ENCODE measurements at places on chromosomes 2 and 18. TPM values are rescaled to one million over a fixed set of nuclear protein-coding genes. Genes with fewer than 3 reads are reported as not detected.
A peak's percentile ranks its signal among the peaks of the same experiment; 100 is the strongest.

ASIC4 gene
- polyA plus RNA-seq, result 3.3 TPM

GGCX gene
- polyA plus RNA-seq, result 32.0 TPM

TEKT4 gene
- polyA plus RNA-seq, result not detected

LOXHD1 gene
- not detected for polyA plus RNA-seq

CCDC68 gene
- polyA plus RNA-seq, result 0.04 TPM

PARD3B gene
- 4.3 TPM for polyA plus RNA-seq

DNAJC5G gene
- polyA plus RNA-seq, result 7.5 TPM

FIGN gene
- 12.6 TPM for polyA plus RNA-seq

GRCh38 chr18:77911971-77912605 is 662.4 kb downstream of the GALR1 start:
- H3K36me3 ChIP-seq, result no peaks in the 10 kb centered on the region
- no peaks in the 10 kb centered on the region for H3K27me3 ChIP-seq
- DNase-seq, result no peak
- no peak overlapping the region for H3K27ac ChIP-seq

GRCh38 chr2:127636248-127637235 is 9.4 kb upstream of the GPR17 start:
- no peaks in the 10 kb centered on the region for H3K4me1 ChIP-seq
- H3K36me3 ChIP-seq, result no peaks in the 10 kb centered on the region
- H3K27ac ChIP-seq, result no peak overlapping the region
- no peaks in the 10 kb centered on the region for H3K27me3 ChIP-seq
- no peak overlapping the region for H3K4me3 ChIP-seq

- no peak overlapping the region for H3K4me3 ChIP-seq
- no peaks in the 10 kb centered on the region for H3K4me1 ChIP-seq
- DNase-seq, result peak; percentile 13
- no peaks in the 10 kb centered on the region for H3K27me3 ChIP-seq
- H3K27ac ChIP-seq, result no peak overlapping the region
These were observed 19.9 kb downstream of the CHMP3 start for GRCh38 chr2:86543335-86543734.

DNA sequence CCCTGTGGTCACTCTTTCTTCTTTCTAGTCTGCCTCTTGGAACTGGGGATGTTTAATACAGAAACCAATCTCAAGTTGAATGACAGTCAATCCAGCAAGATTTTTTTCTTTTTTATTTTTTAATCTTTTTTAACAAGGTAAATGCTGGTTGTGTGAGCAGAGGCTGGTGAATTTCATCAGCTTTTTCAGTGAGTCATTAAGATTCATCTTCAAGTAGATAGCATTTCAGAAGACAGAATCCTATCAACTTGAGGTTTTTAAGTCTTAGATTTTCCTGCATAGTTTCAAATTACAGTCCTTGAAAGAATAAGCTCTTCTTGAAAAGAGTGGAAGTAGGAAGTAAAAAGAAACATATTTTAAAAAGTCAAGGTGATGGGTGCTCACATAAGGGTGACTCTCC is 12.4 kb downstream of the SLC8A1 start:
- peaks cover 40% of the 10 kb centered on the region for H3K4me1 ChIP-seq
- H3K27ac ChIP-seq, result no peak overlapping the region
- no peak overlapping the region for H3K4me3 ChIP-seq
- no peak for DNase-seq
- H3K27me3 ChIP-seq, result no peaks in the 10 kb centered on the region
- H3K36me3 ChIP-seq, result no peaks in the 10 kb centered on the region

GRCh38 chr18:363301-364085 is 95.6 kb upstream of the THOC1 start:
- H3K4me1 ChIP-seq, result peaks cover 49% of the 10 kb centered on the region
- no peaks in the 10 kb centered on the region for H3K27me3 ChIP-seq
- no peaks in the 10 kb centered on the region for H3K36me3 ChIP-seq
- no peak overlapping the region for H3K4me3 ChIP-seq

- no peak overlapping the region for H3K27ac ChIP-seq
- H3K36me3 ChIP-seq, result no peaks in the 10 kb centered on the region
- peaks cover 7% of the 10 kb centered on the region for H3K4me1 ChIP-seq
- no peak overlapping the region for H3K4me3 ChIP-seq
These were observed 19.8 kb downstream of the DTNA start for GRCh38 chr18:34729740-34730355.

GRCh38 chr2:69162057-69162456 is 149.1 kb downstream of the ANTXR1 start:
- no peaks in the 10 kb centered on the region for H3K27me3 ChIP-seq
- peaks cover 37% of the 10 kb centered on the region for H3K4me1 ChIP-seq
- no peak overlapping the region for H3K4me3 ChIP-seq
- no peaks in the 10 kb centered on the region for H3K36me3 ChIP-seq

DNA sequence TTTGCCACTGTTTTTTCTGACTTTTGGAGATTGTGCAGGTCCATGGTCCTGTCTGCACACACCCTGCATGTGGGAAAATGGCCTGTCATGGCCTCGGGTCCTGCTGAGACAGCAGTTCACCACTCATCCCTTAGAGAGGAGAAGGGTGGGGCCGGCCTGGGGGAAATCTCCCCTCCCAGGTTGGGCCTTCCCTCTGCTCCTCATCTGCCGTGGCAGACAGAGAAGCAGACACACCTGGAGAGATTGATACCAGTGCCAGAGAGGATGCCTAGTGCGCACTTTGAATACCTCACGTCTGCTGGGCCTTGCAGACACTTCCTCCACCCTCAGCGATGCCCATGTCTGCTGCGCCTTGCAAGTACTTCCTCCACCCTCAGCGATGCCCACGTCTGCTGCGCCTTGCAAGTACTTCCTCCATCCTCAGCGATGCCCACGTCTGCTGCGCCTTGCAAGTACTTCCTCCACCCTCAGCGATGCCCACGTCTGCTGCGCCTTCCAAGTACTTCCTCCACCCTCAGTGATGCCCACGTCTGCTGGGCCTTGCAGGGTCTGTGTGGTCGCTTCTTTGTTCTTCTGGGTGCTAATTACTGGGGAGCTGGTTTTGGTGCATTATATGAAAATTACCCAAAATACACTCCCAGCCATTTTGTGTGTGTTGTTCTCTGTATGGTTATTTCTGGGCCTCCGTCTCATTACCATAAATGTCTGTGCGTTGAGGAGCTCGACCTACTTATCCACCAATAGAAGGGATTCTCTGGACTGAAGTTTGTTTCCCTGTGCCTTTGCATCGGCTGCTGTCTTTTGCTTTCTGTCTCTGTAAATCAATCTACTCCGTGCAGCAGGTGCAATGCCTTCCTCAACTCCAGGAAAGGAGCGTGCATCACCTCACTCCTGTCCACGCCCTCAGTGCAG is 186.9 kb upstream of the PXDN start:
- no peaks in the 10 kb centered on the region for H3K36me3 ChIP-seq
- no peaks in the 10 kb centered on the region for H3K27me3 ChIP-seq
- no peak overlapping the region for H3K27ac ChIP-seq

GRCh38 chr18:48997681-48997984 is 46.9 kb upstream of the SMAD7 start:
- peak; percentile 96 for DNase-seq
- H3K4me1 ChIP-seq, result peaks cover 36% of the 10 kb centered on the region
- no peaks in the 10 kb centered on the region for H3K36me3 ChIP-seq

DNA sequence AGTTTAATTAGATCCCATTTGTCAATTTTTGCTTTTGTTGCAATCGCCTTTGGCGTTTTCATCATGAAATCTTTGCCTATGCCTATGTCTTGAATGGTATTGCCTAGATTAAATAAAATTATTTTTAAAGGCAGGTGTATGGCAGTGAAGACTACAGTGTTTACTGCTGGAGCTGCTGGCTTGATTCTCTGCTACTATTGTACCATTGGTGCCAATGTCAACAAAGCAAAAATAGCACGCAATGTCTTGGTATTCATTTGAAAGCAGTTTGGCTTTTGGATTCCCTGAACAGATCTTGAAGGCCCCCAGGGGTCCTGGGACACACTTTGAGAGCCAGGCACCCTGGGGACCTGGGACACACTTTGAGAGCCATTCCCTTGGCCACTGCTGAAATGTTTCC is 125.4 kb upstream of the ACKR3 start:
- no peak overlapping the region for H3K4me3 ChIP-seq
- no peak overlapping the region for H3K27ac ChIP-seq
- no peaks in the 10 kb centered on the region for H3K36me3 ChIP-seq
- no peak for DNase-seq
- no peaks in the 10 kb centered on the region for H3K4me1 ChIP-seq

DNA sequence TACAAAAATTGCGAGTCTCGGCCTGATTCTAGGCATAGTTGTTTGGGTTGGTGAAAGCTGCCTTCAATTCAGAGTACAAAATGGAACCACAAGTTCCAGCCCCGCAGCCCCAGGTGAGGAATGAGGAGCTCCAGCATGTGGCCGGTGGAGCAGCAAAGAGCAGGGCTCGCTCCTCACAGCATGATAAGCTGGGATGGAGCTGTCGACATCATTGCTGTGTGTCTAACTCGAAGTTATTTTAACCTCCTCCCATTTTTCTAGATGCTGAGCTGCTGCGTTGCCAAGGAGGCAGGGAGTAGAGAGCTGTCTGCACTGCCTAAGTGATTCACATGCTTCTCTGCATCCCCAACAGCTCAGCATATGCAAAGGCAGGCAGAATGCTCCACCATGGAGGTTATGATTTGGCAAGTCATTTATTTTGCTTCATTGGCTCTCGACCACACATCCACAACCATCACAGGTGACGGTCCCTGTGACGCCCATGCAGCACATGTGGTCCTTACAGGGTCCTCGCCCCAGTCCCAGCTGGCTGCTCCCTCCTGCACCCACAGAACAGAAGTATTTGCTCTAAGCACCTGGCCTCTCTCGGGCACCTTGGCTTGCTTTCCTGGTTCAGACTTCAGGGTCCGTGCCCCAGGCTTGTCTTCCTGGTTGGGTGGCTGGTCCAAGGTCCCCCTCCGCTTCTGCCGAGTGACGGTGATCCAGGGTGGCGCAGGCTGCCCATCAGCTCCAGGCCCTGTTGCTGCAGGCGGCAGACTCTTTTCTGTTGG is 66.0 kb upstream of the MGAT4A start:
- peaks cover 3% of the 10 kb centered on the region for H3K27me3 ChIP-seq
- H3K36me3 ChIP-seq, result no peaks in the 10 kb centered on the region
- H3K27ac ChIP-seq, result no peak overlapping the region
- DNase-seq, result peak; percentile 30
- H3K4me3 ChIP-seq, result no peak overlapping the region
- no peaks in the 10 kb centered on the region for H3K4me1 ChIP-seq

DNA sequence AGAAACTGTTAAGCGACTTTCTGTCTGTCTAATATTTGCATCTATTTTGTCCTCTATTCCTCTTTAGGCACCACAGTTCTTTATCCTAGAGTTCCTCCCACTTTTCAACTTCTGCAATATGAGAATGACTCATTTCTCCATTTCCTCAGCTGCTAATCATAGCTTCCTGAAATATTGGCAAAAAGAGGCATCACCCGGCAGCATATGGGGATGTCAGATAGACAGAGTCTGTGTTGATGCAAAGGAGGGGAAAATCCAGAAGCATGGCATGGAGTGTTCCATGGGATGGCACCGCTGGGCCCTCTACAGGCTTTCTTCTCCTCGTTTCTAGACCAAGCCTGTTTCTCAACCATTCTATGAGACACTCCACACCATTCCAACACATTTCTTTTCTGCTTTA is 93.4 kb downstream of the DOCK10 start:
- peaks cover 41% of the 10 kb centered on the region for H3K27me3 ChIP-seq
- no peak overlapping the region for H3K4me3 ChIP-seq
- H3K36me3 ChIP-seq, result no peaks in the 10 kb centered on the region
- no peaks in the 10 kb centered on the region for H3K4me1 ChIP-seq

DNA sequence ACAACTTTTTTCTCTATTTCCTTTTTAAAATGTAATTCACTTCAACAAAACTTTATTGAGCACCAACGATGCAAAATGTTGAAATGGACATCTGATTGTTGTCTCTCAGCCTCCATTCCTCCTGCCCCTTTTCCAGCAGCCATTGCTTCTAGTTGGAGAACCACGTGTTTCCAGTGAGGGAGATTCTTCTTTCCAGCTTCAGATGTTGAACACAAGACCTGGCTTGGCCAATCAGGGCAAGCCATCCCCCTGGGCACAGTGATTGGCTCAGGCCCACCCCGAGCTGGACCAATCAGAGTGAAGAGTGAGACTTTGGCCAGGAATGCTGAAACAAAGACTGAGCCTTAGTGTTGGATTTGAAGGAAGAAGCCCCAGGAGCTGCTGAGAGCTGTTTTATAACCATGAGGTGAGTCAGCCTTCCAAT is 59.0 kb downstream of the E2F6 start:
- no peak overlapping the region for H3K27ac ChIP-seq
- H3K27me3 ChIP-seq, result no peaks in the 10 kb centered on the region
- no peaks in the 10 kb centered on the region for H3K36me3 ChIP-seq
- no peak for DNase-seq
- no peak overlapping the region for H3K4me3 ChIP-seq

DNA sequence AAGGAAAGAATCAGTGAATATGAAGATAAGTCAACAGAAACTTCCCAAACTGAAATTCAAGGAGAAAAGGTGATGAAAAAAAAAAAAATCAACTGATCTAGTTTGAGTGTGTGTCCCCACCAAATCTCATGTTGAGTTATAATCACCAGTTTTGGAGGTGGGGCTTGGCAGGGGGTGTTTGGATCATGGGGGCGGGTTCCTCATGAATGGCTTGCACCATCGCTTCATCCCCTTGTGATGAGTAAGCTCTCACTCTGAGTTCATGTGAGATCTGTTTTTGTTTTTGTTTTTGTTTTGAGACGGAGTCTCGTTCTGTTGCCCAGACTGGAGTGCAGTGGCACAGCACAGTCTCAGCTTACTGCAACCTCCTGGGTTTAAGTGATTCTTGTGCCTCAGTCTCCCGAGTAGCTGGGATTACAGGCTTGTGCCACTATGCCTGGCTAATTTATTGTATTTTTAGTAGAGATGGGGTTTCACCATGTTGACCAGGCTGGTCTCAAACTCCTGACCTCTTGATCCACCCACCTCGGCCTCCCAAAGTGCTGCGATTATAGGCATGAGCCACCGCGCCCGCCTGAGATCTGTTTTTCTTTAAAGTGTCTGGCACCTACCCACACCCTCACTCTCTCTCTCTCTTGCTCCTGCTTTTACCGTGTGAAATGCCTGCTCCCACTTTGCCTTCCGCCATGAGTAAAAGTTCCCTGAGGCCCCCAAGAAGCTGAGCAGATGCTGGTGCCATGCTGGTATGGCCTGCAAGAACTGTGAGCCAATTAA is 4.0 kb upstream of the SLC66A2 start:
- H3K36me3 ChIP-seq, result no peaks in the 10 kb centered on the region
- peaks cover 13% of the 10 kb centered on the region for H3K27me3 ChIP-seq
- no peak for DNase-seq
- no peak overlapping the region for H3K27ac ChIP-seq
- peaks cover 7% of the 10 kb centered on the region for H3K4me1 ChIP-seq

DNA sequence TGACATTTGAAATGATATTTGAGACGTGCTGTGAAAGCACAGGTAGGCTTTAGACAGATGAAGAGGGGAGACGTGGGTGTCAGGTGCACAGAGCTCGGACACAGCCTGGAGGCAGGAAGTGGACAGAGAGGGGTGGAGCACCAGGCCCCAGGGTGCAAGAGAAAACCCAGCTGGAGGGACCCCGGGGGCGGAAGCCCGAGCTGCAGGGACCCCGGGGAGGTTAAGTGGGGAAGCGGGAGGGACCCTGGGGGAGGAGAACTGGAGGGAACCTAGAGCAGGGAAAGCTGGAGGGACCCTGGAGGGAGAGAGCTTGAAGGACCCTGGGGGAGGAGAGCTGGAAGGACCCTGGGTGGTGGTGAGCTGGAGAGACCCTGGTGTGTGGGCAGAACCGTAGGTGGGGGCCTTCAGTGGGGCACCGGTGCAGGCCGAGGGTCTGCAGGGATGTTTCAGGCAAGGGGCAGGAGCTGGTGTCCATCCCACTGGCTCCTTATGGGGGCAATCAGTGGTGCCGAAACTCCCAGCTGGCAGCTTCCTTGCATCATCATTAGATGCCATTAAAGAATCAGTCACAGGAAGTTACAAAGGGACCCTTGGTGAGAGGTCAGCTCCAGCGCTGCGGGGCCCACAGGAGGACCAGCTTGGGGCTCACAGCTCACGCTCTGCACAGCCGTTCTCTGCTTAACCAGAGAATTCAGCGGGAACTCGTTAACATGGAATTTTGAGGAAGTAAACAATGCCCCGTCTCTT is 246.6 kb downstream of the EIPR1 start:
- no peak for DNase-seq
- no peaks in the 10 kb centered on the region for H3K4me1 ChIP-seq
- H3K36me3 ChIP-seq, result no peaks in the 10 kb centered on the region

All from cardiac muscle cell (in vitro differentiated cells and primary cell).